ENCODE measurements at places on chromosomes 3 and 15.

- DNase-seq: no peak
Observed at GRCh38 chr15:58164926-58165325, 26.7 kb downstream of the AQP9 start.

DNA sequence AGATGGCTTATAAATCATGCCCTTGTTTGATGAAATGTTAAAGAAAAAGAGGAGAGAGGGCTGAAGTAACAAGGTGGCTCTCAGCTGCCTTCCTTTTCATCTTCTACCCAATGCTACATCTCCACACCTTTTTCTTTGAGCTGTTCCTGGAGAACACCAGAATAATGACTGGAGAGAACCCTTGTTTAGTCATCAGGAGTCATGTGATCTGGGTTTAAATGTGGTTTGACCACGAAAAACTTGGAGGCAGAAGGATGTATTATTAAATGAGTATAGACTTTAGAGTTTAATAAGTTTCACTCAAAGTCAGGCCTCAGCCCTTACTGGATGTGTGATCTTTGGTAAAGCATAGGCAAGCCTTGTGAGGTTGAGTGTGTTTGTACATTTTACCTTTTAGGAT lies 230.3 kb upstream of the TBL1XR1 start:
- DNase-seq: no peak

GRCh38 chr3:53806182-53807116 lies 39.8 kb downstream of the CHDH start:
- DNase-seq: no peak

DNA sequence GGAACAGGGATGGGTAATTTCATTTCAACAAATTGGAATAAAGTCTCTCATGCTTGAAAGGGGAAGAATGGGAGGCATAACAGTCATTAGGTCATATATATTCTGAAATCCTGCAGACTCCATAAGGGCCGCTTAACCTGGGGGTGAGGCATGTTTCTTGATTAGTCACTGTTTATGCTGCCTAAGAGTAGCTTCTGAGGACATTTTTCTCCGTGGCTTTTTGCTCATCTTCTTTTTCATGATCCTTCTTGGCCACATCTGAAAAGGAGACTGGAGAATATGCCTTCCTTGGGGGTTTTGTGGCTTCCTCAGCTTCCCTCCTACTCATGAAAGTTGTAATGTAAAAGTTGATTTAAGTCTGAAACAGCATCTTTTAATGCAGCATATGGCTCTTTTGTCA lies 20.0 kb upstream of the CFAP20DC start:
- no peak for DNase-seq

GRCh38 chr15:23416349-23417276 lies 30.4 kb downstream of the GOLGA6L2 start:
- DNase-seq: no peak

- DNase-seq: no peak
Observed at GRCh38 chr3:128368626-128369025, 98.1 kb downstream of the DNAJB8 start.

- no peak for DNase-seq
Observed at GRCh38 chr15:47991357-47991756, 129.4 kb upstream of the SLC24A5 start.

- no peak for DNase-seq
Observed at GRCh38 chr3:170111147-170111771, 70.3 kb downstream of the PHC3 start.

DNA sequence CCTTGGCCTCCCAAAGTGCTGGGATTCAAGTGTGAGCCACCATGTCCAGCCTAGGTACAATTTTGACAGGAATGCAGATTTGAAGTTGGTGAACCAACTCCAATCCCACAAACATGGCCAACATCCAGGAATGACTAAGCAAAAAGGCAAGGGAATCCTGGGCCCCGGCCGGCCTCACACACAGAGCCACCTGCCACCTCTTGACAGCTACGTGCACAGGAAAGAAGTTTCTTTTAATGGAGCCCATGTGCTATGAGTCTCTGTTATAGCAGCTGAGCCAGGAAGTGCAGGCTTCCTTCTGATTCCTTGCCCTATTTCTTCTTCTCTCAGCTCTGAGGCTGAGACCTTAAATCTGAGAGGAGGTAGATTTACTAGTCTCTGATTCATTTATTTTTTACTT lies 8.8 kb downstream of the TMEM40 start:
- DNase-seq: no peak

DNA sequence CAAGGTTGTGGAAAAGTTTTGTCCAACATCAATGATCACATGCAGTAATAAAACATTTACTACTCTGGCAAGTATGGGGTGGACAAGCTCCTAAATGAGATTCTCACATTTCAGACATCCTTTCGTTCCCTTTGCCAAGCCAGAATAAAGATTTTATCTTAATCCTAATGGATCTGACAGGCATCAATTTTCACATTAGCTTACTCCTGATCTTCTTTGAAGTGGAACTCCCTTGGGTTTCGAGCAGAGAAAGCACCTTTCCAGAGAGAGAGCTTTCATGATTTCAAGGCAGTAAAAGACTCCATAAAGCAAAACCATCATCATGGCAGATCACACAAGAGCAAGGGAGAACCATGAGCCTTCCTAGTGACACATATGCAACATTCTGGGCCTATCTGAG lies 27.3 kb upstream of the EID1 start:
- DNase-seq: no peak

DNA sequence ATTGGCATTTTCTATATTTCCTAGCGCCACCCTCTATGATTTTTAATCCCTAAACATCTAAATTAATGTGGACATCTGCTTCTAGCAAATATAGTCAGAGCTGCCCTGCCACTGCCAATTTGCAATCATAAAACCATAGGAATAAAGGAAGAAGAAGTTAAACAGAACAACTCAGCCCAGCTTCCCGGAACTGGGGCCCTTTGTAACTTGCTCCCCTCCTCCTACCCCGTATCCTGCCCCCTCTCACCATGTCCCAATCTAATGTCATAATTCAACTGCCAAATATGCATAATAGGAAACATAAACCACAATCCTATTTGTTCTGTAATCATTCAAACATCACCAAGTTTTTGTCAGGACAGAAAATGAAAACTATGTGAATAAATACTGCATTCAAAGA lies 74.4 kb upstream of the ACP3 start:
- no peak for DNase-seq

DNA sequence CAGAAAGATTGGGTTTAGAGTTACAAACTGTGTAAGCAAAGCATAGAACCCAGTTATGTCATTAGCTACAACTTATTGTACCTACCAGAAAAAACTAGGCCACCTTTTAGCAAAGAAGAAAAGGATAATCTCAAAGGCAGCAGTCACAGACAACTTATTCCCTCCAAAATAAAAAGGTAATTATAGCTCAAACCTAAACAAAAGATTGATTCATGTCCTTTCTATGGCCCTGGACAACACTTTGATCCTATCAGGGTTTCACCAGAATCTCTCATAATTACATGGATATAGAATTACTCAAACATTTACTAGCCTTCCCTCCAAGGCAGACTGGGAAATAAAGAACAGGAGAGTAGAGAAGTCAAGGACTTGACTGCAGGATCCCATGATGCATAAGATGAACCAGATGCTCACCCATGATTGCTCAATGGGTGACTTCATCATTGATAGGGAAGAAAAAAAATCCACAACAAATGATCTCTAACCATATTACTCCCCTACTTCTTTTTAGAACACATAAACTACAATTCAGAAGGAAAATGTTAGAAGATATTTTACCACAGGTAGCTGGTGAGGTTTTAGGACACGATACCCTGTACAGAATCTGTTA lies 17.4 kb downstream of the DET1 start:
- DNase-seq: no peak

- DNase-seq: no peak
Observed at GRCh38 chr3:144114767-144115166, 143.1 kb downstream of the DIPK2A start.

GRCh38 chr3:95752199-95752598 lies 1062.2 kb upstream of the EPHA6 start:
- no peak for DNase-seq

- no peak for DNase-seq
Observed at GRCh38 chr3:136730595-136731273, 21.4 kb downstream of the STAG1 start.

DNA sequence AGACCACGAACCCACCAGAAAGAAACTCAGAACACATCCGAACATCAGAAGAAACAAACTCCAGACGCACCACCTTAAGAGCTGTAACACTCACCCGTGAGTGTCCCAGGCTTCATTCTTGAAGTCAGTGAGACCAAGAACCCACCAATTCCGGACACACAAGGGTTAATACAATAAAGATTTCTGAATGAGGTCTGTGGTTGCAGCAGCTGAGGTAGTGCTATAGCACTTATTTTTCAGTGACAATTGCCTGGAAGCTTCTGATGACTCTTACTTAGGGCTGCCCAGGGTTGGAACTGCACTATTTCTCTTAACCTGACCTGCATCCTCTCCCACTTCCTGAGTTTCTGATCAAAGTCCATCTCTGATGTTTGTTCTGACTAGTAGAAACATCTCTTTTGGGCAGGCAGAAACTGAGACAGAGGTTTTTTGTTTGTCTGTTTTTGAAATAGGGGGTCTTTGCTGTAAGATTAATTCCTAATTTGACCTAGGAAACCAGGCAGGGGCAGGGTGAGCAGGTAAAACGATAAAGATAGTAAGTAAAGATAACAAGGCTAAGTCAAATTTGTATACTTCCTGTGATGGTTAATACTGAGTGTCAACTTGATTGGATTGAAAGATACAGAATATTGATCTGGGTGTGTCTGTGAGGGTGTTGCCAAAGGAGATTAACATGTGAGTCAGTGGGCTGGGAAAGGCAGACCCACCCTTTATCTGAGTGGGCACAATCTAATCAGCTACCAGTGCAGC lies 169.1 kb downstream of the GAP43 start:
- DNase-seq: no peak

DNA sequence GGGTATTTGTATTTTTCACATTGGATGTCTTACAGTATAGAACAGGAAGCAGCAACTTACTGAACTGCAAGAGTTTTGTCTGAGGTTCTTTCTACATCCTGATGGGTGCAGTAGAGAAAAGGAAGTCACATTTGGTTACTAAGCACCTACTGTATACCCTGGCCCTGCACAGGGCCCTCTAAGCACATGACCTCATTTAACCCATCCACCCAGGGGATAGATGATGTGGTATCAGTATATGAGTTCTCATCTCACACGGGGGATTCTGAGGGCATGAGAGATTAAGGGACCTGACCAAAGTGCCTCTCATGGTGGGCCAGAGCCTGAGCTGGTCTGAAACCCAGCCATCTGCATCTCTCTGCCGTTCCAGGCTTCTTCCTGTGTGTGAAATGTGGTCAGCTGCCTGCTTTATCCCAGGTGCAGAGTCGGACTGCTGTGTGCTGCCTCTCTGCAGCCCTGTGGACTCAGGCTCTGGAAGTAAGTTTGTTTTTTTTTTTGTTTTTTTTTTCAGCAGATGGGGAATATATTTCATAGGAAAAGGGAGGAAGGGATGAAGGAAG lies 17.9 kb downstream of the SLC6A11 start:
- no peak for DNase-seq

DNA sequence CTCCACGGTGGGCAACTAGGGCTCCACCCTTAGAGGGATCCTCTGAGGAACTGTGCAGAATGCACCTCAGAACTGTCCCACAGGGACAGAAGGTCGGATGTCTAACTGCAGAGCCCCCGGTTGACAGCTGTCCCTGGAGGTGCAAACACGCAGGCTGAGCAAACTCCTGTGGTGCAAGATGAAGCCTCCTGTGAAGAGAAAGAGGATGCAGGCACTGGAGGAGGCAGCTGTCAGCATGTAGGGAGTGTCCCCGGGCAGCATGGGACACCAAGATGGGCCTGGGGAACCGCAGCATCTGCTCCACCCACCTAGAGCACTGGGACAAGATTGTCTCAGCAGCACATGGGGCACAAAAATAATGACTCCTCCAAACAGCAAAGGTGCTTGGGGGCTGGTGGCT lies 258.9 kb downstream of the ABHD5 start:
- DNase-seq: no peak

DNA sequence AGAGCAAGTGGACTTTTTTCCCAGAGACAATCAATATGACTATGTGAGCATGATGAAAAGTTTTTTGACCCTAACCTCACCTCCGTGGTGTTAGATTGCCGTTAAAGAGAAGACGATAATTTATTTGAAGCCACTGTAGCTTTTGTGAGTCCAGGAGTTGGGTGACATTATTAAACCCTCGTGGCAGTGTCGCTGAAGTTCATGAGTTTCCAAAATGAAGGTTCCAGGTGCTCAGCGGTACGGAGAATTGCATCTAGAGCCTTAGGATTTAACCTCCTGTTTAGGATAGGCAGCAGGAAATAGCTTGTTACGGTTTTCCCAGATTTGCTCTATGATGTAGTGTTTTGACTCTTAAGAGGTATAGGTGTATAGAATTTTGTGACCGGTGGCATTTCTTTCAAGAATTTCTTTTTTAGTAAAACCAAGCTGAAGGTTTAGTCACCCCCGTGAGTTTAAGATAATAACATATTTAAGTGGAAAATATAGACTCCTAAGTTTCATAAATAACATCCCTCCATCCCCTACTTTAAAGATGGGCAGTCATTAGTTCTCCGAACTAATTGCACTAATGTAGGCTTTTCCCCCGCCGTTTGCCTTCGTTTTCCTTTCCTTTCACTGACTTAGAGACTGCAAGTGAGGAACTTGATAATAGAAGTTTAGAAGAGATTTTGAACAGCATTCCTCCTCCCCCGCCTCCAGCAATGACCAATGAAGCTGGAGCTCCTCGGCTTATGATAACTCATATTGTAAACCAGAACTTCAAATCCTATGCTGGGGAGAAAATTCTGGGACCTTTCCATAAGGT lies 2.0 kb downstream of the SMC4 start:
- DNase-seq: no peak

DNA sequence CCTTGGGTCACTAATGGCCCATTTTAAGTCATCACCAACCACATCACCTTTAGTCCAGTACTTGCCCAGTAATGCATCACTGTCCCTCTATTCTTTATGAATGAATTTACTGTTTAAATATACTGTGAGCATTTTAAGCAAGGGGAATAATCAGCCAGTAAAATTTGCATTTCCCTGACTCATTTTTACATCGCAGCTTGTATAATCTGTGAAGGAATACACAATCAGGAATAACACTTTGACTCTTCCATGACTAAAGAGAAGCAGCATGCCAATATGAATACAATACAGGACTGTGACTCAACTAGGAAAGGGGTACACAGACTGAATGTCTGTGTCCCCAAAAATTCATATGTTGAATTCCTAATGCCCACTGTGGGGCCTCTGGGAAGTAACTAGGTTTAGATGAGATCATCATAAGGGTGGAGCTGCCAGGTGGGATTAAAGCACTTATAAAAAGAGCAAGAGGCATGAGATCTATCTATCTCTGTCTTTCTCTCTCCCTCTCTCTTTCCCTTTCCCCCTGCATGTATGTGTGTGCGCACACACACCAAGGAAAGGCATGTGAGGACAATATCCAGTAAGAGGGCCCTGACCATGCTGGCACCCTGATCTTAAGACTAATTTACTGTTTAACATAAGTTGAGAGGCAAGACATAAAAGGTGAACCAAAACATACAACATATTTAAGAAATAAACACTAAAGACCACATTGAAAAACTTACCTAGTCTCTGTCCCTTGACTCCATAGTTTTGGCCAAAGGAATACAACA lies 12.1 kb downstream of the B4GALT4 start:
- no peak for DNase-seq

- no peak for DNase-seq
Observed at GRCh38 chr15:59165726-59166125, 40.9 kb upstream of the LDHAL6B start.
